Activated CD4-positive, alpha-beta T cell treated with anti-CD3 and anti-CD28 coated beads, Interleukin-2, amount 50 U/mL, for 24 hours (primary cell): ENCODE measurements at places on chromosomes 13 and 19.

- DNase-seq: no peak
These were observed 26.1 kb downstream of the GAS6 start for GRCh38 chr13:113837560-113838355.

DNA sequence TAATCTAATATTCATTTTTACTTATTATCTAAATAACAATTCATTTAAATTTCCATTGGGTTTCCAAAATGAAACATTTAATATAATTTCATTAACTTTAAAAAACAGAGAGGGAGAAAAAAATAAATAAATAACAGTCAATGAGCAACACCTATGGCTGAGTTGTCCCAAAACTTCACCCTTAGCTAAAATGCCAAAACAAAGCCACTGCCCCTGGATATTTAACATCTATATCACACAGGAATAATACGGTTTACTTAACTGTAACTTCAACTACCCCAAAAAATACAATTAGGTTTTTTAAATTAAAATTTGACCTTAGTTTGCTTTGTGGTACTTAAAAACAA is 541 bp downstream of the ELF1 start:
- no peak for DNase-seq

GRCh38 chr13:40874138-40874779 is 84.8 kb downstream of the SLC25A15 start:
- no peak for DNase-seq

- DNase-seq: no peak
These were observed 838 bp downstream of the PPP2R1A start for GRCh38 chr19:52190487-52191293.

DNA sequence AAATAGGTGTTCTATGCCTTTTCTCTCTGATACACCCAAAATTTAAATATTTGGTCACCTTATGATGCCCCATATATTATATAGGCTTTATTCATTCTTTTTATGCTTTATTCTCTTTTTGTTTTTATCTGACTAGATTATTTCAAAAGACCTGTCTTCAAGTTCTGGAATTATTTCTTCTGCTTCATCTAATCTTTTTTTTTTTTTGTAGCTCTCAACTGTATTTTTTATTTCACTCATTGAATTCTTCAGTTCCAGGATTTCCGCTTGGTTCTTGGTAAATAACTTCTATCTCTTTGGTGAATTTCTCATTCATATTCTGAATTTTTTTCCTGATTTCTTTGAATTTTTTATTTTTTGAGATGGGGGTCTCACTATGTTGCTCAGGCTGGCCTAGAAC is 3.9 kb upstream of the CLEC4M start:
- DNase-seq: no peak

GRCh38 chr19:43688059-43688701 is 18.2 kb upstream of the PLAUR start:
- DNase-seq: no peak

- DNase-seq: no peak
These were observed 802 bp downstream of the CDC37 start for GRCh38 chr19:10402441-10403038.

- no peak for DNase-seq
These were observed 12.6 kb upstream of the RAB20 start for GRCh38 chr13:110574161-110574560.

GRCh38 chr19:42455621-42456081 is 12.9 kb upstream of the CXCL17 start:
- no peak for DNase-seq
